ENCODE measurements at places on chromosomes 4 and X.

DNA sequence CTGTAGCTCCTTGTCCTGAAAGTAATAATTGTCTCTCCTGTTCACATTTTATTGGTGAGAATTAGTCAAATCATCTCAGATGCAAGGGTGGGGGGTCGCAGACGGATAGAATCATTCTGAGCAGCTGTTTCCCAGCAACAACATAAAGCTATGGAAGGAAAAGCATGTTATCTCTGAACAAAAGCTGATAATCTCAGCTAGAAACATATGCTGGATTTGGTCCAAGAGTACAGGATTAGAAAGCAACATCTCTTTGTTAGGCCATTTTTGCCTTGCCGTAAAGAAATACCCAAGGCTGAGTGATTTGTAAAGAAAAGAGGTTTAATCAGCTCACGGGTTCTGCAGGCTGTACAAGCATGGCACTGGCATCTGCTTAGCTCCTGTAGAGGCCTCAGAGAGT is 472.8 kb upstream of the BOD1L1 start:
- no peak for DNase-seq

DNA sequence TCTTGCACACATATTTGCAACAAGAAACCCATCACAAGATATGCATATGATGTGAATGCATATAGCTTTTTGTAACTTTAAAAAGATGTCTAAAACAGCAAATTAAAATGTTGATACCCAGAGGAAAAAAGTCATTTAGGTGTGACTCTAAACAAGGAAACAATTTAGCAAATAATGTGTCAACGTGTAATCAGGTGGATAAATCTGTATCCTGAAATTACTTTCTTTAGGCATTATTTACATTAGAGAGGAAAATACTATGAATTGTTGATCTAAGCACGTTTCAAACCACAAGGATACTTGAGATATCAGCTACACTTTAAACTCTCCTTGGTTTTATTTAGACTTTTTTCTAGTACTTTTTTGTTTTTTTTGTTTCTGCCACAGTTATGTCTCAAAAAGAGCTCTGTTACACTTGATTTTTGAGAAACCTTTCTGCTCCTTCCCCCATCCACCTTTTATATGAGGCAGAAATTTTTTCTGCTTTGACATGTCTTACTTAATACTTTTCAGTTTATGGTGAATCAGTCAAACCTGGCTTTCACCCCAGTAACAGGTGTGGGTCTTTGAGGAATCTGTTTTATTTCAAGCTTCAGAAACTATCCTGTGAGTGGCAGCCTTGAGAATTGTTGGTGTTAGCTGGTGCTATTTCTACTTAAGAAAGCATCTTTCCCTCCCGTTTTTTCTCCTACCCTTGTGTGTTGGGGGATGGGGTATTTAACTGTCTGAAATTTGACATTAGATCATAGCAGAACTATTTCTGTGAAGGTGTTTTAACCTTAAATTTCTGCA is 1.9 kb downstream of the NPNT start:
- DNase-seq: no peak

DNA sequence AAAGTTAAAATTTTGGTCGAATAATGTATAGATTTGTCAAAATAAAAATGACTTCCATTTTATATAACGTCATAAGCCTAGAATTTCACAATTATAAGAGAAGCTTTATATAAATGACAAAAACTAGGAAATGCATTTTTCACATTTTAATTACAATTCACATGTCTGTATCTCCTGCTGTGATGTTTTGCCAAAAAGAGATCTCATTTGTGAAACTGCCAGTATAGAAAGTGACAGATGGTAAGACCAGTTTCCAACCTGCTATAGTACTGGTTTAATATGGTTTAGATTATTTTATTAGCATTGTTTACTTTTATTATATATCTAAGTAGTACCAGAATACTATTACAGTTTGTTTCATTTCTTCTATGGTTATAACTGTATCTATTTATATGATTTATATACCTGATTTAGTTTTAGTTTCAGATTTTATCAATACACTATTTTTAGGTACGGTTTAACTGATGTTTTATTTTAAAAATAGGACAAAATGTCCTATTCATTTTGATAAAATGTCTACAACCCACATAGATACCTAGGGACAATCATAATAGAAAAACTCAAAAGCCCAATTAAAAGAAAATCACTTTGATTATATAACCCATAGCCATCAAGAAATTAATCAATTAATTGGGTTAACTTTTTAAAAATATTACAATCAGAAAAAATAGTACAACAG is 5.4 kb upstream of the CCSER1 start:
- DNase-seq: no peak

- no peak for DNase-seq
Measured at GRCh38 chrX:14359727-14360126, 169.6 kb upstream of the GLRA2 start.

GRCh38 chr4:83644677-83645659 is 109.1 kb downstream of the GPAT3 start:
- no peak for DNase-seq

GRCh38 chrX:31139961-31140360 is 68.1 kb upstream of the FTHL17 start:
- DNase-seq: no peak

GRCh38 chr4:176380352-176381157 is 60.8 kb downstream of the SPCS3 start:
- no peak for DNase-seq

GRCh38 chrX:20347481-20347880 is 80.8 kb upstream of the RPS6KA3 start:
- DNase-seq: no peak

GRCh38 chrX:124254611-124255010 is 77.8 kb upstream of the TEX13D start:
- no peak for DNase-seq
